ENCODE measurements at places on chromosomes 6 and 20.
A peak's percentile ranks its signal among the peaks of the same experiment; 100 is the strongest.

- DNase-seq = no peak
These were observed 2.7 kb downstream of the FAM110A start for GRCh38 chr20:836190-836589.

- DNase-seq = no peak
These were observed 23.9 kb upstream of the ASF1A start for GRCh38 chr6:118869894-118870589.

DNA sequence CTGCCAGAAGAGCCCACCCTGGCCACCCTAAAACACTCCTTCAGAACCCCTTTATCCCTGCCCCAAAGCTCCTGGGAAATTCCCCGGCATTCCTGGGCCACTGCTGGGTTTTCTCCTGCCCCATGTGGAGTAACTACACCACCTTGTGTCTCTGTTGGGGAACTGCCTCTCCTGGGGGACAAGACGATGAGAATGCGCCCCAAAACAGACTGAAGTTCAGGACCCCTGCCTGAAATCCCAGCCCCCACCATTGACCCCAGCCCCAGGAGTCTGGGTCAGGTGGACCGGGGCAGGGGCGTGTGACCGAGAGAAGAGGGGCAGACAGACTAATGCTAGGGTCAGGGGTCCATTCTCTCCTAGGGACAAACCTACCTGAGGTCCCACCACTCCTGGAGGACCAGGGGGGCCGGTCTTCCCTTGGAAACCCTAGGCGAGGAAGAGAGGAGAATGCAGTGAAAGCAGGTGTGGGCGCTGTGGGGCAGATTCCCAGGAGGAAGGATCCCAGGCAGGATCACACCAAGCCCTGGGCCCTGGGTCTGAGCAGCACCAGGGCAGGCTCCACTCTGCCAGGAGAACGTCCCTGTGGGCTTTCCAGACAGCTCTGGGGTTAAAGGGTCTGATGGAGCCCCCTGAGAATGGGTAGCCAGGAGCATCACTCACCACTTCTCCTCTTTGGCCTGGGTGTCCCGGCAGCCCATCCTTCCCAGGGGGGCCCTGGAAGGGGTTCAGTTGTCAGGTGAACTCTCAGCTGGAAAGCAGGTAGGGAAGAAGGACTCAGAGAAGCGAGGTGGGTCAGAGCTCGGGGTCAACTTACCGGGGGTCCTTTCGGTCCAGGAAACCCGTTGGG, 19.4 kb downstream of the COL11A2 start:
- no peak for DNase-seq

DNA sequence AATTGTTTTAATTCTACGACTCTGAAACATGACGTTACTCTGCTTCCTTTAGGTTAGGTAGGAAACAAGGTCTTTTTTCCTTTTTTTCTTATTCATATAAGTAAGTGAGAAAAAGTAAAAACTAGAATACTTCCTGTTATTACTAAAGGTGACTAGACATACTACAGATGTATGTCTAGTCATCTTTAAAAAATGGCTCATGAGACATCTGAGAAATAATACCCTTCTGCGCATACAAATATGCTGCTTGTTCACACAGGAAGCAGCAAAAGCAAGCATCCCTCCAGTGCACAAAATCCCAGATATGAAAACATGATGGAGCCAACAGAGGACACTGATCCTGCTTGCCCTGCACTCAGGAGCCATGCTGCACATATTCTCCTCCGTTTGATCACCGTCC, 699.1 kb downstream of the EPM2A start:
- no peak for DNase-seq

DNA sequence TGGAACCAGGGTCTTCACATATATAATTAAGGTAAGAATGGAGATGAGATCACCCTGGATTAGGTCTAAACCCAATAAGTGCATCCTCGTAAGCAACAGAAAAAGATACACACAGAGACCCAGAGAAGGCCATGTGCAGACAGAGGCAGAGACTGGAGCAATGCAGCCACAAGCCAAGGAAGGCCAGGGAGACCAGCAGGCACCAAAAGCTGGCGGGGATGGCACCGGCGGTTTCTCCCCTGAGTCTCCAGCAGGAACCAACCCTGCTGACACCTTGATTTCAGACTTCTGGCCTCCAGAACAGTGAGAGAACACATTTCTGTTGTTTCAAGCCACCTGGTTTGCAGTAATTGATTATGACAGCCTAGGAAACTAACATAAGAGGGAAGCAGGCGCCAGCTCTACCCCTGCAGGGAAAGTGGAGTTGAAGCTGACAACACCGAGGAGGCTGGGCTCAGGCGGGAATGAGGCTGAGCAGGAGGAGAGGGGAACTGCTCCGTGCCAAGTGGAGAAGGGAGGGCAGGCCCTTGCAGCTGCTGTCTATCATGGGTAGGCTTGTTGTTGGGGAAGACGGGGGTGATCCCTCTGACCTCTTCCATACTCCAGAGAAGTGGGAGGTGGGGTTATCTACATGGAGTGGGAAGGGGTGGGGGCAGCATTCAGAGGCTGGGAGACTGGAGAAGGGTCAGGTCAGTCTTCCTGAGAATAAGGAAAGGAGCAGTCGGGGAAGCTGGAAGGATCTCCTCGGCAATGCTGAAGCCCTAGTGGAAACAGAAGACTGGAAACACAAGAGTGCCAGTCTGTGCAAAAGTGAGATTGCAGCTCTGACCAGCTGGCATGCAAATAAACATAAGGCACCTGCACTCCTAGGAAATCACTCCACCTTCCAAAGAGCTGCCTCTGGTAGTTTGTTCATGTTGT, 72.7 kb downstream of the NFATC2 start:
- peak; percentile 89 for DNase-seq

DNA sequence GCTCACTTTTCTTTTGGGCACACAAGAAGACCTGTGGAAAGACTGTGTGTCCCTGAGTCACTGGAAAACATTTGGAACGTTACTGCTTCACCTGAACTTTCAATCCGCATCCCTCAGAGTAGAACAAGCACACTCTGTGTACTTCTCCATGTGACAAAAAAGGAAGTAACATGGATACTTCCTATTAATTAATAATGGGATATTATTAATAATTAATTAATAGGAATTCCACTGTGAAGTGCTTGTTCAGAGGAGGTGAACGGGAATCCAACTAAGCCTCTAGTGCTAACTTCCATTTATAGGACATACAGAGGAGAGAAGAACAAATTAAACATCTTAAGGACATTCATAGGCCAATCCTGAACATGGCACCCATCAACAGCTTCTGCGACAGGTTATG, 407.8 kb downstream of the SYNE1 start:
- no peak for DNase-seq

DNA sequence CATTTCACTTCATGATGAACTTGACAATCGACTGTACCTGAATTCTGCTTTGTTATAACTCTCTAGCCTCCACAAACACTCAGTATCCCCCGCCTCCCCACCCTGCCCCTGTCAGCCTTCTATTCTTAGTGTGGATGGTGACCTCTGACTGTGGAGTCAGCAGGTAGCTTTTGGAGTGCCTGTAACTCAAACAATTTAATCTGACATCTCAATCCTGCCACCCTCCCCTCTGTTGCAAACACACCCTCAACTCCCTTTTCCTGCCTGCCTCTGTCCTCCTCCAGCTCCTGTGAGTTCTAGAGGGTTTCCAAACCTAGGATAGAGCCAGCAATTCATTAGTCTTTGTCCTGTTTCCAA, 20.3 kb downstream of the DAAM2 start:
- no peak for DNase-seq

- peak; percentile 84 for DNase-seq
These were observed 152.3 kb upstream of the BEND6 start for GRCh38 chr6:56802584-56802983.

DNA sequence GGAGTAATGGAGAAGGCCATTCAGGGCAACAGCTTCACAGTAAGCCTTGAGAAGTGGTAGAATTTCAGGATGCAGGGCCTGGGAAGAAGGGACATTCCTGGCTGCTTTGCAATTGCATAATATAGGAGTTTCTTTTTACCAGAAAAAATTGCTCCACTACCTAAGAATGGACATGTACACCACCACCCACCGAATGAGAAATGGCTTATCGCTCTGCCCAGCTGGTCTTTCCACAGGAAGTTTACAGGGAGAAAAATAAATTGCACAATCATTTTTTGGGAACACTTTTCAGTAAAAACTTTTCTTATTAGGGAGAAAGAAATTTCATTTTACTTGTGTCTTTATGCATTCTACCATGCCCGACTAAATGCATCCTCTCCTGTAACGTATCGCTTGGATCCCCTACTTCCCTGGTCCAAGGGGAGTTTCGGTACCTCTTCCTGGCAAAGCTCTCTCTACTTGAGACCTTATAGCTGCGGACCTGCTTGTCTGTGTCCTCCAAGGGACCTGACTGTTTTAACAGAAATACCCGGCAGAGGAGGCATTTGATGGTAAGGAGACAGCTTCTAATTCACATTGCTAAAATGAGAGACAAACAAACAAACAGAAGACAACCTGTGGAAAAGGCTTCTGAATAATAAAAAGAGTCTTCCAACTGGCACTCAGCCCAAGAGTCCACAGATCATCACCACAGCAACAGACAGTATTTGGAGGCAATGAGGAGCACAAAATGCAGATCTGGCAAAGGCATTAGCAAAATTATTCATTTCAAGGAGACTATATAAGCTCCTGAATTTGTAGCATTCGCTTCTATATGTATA, 54.2 kb downstream of the MAP3K5 start:
- no peak for DNase-seq

DNA sequence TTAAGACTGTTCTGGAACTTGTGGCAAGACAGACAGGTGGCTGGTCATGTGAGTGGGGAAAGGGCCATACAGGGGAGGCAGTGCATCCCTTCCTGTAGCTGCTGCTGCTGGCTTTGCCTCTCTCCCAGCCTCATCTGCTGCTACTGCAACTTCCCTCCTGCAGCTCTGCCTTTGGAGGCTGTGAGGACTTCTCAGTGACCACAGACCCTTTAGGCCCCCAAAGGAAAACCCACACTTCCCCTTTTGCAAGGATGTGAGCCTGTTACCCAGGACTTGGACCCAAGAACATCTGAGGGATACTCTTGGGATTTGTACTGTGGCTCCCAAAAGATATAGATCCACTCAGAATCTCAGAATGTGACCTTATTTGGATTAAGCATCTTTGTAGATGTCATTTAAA, 91.0 kb downstream of the TMEM170B start:
- DNase-seq = no peak

DNA sequence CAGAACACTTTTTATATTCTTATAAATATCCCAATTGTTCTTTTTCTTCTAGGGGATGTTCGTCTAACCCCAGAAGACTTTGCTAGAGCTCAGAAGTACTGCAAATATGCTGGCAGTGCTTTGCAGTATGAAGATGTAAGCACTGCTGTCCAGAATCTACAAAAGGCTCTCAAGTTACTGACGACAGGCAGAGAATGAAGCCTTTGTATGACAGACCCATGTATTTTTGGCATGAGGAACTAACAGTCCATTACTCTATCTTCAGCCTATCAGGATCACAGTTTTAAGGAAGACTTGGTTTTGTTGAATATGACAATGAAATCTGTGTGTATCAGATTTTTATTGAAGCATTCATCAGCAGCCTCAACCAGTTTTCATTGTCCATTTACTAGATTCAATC, 71.4 kb downstream of the VTA1 start:
- DNase-seq = no peak
